HCT116 (cell line): ENCODE measurements at places on chromosomes 11 and 22. TPM values are rescaled to one million over a fixed set of nuclear protein-coding genes. Genes with fewer than 3 reads are reported as not detected.

GRCh38 chr11:72259490-72259889 lies 15.5 kb upstream of the PHOX2A start:
- no peak for DNase-seq

GRCh38 chr22:44338177-44338810 lies 25.5 kb upstream of the SHISAL1 start:
- DNase-seq = no peak

DNA sequence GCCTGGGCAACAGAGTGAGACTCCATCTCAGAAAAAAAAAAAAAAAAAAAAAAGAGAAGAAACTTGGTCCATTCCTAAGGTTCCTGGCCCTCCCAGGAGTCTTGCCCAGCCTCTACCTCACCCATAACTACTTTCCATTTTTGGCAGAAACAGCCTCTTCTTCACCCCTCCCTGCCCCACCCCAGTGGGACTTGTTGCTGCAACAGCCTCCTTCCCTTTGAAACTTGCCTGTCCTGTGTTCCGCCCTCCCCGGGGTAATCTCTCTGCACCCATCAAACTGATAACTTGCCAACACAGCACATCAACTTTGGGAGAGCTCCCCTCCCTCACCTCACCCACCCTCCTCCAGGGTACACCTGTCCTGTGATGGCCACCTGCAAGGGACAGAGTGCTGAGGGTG lies 10.0 kb upstream of the FAM83F start:
- no peak for DNase-seq

GRCh38 chr11:13963949-13964770 lies 1.6 kb downstream of the SPON1 start:
- no peak for DNase-seq

FGF3 gene
- not detected for total RNA-seq

GRCh38 chr22:25282671-25283561 lies 63.5 kb downstream of the CRYBB2 start:
- DNase-seq = no peak

DNA sequence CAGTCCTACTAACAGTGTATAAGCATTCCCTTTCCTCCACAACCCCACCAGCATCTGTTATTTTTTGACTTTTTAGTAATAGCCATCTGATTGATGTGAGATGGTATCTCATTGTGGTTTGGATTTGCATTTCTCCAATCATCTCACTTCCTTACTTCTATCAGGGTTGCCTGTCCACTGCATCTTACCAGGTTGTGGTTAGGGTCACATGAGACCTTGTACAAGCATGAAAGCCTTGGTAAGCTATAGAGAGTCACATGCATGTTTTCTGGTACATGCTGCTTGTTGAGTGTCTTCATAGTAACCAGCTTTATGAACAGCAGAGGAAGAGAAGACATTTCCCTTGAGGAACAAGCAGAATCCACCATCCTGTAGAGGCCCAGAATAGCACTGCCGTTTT lies 102.9 kb upstream of the PAX6 start:
- no peak for DNase-seq
